ENCODE measurements at places on chromosomes 7 and 10.

DNA sequence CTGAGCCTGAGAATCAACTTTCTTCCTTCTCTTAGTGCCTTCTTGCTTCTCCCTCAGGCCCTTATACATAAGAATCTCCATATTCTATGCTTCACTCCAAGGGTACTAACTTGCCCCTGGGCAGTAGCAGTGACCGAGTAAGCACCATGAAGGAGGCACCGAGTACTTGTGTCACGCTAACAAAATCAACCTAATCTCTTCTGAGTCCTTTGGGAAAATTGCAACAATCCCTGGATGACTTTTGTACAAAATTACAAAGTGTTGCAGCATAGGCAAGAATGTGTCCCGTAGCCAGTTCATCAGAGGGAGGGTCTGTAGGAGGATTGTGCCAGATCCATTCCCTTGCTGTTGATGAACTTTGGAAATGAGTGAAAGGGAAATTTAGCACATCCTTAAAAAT is 80.4 kb upstream of the EEPD1 start:
- no peak for DNase-seq

DNA sequence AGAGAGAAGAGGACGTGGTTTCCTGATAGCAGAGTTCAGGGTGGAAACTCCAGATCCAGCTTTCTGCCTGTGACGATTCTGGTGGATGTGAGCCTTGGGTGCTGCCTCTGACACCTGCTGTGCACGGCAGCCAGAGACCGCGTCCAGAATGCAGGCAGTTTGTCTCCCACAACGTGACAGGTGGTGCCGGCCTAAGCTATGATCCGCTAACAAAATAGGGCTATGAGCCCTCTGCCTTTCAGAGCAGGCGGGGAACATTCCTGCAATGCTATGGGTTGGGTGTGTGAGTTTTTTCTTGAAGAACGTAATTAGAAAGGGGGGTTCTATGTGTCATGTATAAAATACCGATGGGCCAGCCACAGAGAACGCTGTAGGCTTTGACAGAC is 297.3 kb upstream of the PRKCQ start:
- no peak for DNase-seq

- DNase-seq = no peak
These were observed 124.5 kb downstream of the MYOF start for GRCh38 chr10:93357680-93358079.

DNA sequence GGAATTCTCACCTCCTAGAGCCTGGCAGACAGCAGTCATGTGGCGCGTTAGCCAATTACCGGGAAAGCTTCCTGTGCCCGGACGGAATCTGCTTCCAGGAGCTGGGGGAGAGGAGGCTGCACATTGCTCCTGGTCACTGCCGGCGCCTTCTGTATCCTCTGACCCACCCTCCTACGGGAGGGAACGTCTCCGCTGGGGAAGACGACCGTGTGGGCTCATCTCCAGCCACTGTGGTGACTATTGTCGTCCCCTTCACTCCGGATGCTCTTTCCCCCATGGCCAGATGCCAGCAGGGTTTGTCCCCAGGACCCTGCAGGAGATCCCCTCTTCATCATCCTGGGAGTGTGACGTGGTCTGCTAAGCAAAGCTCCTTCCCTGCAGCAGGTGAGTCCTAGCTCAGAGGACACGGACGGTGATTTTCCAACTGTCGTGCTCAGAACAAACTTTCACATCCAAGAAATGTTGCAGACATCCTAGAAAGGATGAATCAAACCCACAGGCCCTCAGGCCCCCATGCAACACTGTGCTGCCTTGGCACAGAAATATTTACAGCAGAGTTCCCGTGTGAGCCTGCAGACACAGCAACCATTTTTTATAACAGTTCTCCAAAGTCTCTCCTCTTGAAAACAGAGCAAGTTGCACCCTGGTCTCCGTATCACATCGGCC is 29.6 kb upstream of the FAM20C start:
- DNase-seq = no peak

DNA sequence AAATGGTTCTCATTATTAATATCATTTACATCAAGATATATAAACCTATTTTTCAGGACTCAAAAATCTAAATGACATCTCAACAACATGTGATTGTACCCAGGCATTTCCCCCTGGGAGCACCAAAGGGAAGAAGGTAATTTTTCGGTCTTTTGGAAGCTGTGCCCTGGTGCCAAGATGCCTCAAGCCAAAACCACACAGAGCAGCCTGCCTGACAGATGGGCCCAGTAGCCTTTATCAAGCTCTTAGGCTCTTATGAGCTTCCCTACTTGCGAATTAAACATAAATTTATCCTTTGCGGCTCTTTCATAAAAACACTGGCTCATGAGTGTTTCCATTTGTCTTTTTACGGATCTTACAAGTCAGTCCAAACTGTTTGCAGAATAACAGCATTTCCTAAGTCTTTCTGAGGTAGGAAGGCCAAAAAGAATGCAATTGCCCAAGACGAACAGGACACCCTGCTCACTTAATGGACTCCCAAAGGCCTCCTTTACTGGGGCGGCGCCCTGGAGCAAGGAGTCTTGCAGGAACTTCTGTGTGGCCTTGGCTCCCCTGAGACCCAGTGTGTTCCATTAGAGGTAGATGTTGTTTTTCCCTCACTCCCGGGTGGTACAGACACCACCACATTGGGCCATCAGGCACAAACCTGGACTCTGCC is 4.1 kb upstream of the RASSF4 start:
- no peak for DNase-seq

DNA sequence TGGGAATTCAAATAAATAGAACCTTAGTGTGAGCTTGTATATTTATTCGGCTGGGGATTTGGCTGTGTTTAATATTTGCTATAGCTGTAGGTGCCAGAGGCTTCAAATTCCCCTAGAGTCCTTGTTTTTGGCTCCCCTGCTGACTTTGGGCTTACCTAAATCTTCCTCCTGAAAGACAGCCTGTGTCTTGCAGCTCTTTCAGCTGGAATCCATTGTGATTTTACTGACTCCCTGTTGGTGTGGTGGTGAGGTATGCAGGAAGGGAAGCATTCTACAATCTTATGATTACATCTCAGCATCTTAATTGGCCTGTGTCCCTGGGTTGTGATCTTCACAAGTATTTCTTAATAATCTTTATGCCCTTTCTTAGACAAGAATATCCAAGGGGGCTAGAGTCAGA is 25.9 kb downstream of the FOXI2 start:
- DNase-seq = no peak

- no peak for DNase-seq
These were observed 45.7 kb downstream of the CROT start for GRCh38 chr7:87391020-87391701.

DNA sequence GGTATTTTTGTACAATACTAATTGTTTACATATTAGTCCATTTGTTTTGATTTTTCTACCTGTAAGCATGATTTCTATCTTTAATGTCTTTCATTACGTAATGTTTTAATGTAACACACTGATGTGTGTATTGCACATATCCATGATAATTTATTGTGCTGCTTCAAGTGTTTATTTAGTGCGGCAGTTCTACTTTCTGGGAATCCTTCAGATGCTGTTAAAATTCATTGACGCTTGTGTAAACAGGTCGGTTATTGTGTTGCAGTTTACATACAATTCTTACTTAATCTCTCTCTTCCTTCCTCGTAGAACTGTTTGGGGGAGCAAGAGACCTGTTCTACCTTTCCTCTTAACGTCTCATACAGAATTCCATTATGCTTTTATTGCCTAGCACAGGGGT is 6.9 kb downstream of the TMEM60 start:
- no peak for DNase-seq

- no peak for DNase-seq
These were observed 150.1 kb upstream of the SHH start for GRCh38 chr7:155962191-155962967.

- no peak for DNase-seq
These were observed 35.3 kb upstream of the DPYSL4 start for GRCh38 chr10:132151286-132151950.

GRCh38 chr7:4286351-4286750 is 395.7 kb upstream of the FOXK1 start:
- no peak for DNase-seq

GRCh38 chr10:103637927-103638557 is 144.5 kb downstream of the NEURL1 start:
- no peak for DNase-seq

DNA sequence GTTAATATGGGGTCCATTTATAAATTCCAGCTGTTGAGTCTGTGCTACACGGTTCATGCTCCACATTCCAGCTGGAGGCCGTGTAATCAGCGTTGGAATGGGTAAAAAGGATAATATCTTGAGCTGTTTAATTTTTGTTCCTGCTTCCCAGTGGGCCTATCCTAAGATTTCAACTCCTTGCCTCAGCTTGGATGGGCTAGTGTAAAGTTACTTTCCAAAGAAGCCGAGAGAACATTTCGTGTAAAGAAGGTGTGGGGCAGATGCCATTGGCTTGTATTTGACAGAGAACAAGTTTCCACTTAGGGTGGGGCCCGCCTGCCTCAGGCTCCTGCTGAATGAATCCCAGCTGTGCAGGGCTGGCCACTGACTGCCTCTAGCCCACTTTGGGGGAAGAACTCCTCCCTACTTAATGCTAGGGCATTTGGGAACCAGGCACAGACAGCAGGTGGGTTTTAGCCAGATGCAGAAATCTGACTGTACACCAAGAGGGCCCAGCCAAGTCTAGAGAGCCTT is 125.9 kb upstream of the LYZL2 start:
- no peak for DNase-seq

DNA sequence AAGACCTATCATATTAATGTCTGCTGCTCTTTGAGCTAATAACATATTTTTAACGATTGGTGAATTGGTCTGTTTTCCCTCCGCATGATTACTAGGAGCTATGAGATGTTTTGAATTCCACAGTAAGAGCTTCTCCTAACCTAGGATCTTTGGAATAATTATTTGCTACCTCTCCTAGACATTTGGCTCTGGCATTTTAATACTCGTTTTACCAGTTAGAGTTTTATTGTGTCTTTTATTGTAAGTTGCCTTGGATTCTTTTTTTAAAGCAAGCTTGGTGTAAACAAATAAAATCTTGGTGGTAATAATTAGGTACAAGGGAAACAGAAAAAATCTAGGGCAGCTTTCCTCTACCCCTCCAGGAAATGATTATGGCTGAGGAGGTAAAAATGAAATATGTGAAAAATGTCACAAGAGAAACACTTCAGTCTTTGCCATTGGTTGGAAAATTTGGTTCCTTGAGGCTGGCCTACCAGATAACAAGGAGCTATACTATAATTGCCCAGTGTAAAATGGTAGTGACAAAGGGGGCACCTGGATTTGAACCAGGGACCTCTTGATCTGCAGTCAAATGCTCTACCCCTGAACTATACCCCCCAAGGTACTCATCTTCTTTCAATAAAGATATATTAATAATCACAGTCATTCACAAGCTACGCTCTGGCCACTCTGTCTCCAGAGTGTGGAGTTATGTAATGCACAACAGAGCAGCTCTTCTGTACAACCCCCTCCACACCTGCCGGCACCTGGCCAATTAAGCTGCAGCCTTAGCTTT is 85.4 kb downstream of the ZNF777 start:
- no peak for DNase-seq

- no peak for DNase-seq
These were observed 5.7 kb upstream of the ZNF503 start for GRCh38 chr10:75407224-75407712.

- DNase-seq = no peak
These were observed 165.8 kb upstream of the ADCY1 start for GRCh38 chr7:45408409-45408737.

GRCh38 chr10:34504534-34504933 is 310.6 kb downstream of the PARD3 start:
- DNase-seq = no peak

DNA sequence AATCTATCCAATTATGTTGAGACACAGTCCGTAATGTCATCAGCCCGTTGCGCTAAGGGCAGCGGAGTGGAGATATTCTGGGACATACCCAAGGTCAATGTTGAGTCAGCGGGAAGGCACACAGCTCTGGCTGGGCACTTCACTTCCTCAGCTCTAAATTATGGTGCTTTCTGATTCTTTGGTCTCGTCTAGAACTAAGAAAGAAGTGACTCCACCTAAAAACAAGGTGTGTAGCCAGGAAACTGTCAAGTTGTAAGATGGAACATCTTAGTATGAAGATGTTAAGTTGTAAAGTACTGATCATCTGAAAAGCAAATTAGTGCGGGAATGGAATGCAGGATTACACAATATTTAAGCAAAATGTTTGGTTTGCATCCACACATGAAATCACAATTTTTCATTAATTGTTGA is 43.1 kb downstream of the BAIAP2L1 start:
- no peak for DNase-seq

- peak; percentile 43 for DNase-seq
These were observed 471.7 kb upstream of the GALNT17 start for GRCh38 chr7:70660154-70660818.

- no peak for DNase-seq
These were observed 98.6 kb downstream of the NXPH1 start for GRCh38 chr7:8531991-8532515.

GRCh38 chr10:31554556-31554955 is 235.5 kb downstream of the ZEB1 start:
- no peak for DNase-seq

DNA sequence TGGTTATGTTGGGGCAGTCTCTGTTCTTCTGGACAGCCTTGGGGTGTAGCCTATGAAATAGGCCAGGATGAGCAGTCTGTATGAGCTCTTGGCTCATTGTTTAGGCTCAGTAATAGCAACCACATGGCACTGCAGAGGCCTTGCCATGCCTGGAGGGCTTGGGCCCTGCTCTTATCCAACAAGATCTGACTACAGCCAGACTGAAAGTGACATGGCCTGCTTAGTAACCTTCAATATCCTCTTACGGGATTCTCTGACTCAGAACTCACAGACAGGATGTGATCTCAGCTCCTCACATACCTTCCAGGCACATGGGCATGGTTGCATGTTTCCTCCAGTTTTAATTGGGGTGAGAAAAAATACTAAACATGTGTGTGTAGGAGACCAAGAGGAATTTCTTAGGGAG is 289.3 kb downstream of the PTEN start:
- DNase-seq = peak; percentile 17

DNA sequence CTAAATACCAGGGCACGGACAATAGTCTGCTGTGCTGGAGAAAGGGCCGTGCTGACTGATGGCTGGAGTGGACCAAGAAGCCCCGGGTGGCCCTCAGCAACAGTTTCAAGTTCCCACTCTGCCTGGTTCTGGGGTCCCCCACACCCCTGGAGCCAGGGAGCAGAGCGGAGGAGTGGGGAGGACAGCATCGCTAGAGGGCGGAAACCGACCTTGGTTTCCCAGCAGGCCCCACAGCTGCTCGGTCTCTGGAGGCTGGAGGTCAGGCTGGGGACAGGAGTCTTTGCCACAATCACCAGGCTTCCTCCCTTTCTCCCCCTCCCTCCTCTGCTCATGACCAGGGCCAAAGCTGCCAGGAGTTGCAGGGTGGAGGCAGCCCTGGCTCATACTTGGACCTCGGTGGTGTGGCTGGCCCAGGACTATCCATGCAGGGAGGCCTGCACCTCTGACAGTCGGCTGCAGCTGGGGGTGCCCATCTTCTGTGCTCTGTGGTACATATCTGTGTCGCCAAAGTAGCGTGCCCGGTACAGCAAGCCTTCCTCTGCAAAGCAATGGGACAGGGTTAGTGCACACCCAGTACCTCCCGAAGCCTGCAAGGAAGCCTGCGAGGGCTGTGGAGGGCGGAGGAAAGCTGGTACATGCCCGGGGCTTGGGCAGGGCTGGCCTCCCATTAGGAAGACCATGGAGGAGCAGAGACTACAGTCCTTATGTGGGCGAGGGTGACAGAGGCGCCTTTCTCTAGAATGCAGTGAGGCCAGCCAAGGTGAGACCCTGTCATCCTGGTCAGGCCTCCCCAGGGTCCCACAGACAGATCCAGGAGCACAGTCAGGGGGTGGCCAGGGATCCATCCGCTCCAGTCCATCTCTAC is 19.1 kb downstream of the DNAJB12 start:
- DNase-seq = no peak
